Muscle of back (tissue), 13 donors: ENCODE measurements at places on chromosomes 5 and 9. TPM values are rescaled to one million over a fixed set of nuclear protein-coding genes. Genes with fewer than 3 reads are reported as not detected.

GRCh38 chr5:124824637-124825158 lies 78.3 kb upstream of the ZNF608 start:
- no peak for DNase-seq

- DNase-seq = no peak
Observed at GRCh38 chr5:36138900-36139683, 12.6 kb downstream of the LMBRD2 start.

GRCh38 chr5:180769821-180770220 lies 30.0 kb upstream of the OR2Y1 start:
- no peak for DNase-seq

DNA sequence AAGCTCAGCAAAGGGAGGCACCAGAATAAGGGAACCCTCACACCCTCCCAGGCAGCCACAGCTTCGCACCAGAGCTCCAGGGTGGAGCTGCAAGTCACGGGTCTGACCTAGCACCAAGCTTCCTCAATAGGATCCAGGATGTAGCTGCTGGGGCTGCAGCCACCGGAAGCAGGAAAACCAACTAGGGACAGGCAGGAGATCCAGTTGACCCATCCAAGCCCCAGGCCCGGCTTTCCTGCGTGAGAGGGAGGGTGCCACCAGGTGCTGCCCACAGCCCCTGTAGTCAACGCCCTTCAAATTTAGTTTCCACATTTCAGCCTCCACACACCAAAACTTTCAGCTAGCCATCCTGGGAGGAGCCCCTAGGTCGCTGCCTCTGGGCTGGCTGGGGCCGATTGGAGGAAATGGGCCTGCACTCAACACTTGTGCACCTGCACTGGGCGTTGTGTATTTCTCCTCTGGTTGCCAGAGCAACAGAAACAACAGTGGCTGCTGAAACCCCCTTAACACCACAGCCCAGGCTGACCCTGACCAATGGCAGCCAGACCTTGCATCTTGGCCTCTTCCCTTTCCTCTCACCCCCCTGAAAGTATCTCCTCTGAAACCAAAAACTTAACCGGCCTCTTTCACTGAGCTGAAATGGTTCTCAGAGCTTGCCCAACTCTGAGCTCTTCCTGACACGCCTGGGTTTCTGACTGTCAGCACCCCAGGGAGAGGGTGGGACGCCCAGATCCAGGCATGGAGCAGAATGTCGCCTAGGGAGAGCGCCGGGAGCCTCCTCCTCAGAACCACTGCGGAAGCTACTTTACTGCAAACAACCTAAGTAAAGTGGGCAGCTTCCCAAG lies 226.5 kb upstream of the MAP3K1 start:
- peak; percentile 87 for DNase-seq

DNA sequence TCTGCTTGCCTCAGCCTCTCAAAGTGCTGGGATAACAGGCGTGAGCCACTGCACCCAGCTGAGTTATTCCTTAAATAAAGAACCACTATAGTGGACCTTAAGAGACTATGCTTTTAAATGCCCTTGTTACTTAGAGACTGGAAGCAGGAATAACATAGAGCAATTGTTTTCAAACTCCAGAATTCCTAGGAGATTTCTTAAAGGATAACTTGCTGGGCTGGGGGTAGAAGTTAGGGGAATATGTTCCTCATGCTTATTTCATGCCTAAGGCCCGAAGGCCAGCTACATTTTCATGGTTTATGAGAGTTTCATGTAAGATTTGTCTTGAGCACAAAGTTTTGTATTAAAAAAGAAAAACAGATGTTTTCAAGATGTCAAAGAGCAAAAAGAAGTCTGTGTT lies 48.2 kb downstream of the CSNK1A1 start:
- DNase-seq = no peak

The NIPSNAP3A gene
- polyA plus RNA-seq = 55.5 TPM

The SLC45A2 gene
- polyA plus RNA-seq = 0.20 TPM

The SPAG8 gene
- polyA plus RNA-seq = 2.2 TPM

The TAF11L5 gene
- not detected for polyA plus RNA-seq

The SLC34A3 gene
- 0.64 TPM for polyA plus RNA-seq

The SLC36A3 gene
- not detected for polyA plus RNA-seq
